Right renal pelvis (tissue), 4 donors: ENCODE measurements at places on chromosomes 7 and 10.

GRCh38 chr7:35658606-35659201, 36.2 kb downstream of the HERPUD2 start:
- no peak for DNase-seq

DNA sequence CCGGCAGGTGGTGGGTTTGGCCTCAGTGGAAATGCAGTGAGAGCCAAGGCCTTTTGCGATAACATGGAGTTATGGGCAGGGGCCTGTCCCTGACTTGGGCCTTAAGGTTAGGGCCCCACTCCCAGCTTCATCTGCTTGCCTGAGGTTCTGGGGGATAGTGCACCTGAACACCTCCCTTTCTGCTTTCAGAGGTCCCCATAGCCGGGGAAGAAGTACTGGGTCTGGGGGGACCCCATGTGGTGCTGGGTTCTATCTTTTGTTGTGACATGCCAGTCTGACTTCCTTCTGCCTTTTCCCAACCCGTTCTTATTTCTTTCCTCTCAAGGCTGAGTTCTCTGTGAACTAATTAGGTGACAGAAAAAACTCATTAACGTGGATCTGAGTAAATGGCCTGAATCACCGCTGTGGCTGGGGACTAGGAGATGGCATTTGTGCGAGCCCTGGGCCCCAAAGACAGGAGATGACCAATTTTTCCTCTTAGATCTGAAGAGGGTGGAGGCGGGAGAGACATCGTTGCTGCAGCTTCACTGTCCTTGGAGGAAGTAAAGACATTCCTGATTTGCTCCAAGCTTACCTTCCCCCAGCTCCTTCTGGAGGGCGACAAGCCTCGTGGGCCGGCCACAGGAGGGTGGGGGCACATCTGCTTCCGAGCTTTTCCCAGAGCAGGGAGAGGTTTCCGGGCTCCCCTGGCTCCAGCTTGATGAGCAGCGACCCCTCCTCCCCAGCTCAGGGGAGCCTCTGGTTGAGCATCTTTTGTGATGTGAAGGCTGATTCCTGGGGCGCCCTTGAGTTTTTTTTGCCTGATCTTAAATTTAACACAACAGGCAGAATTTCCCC, 2.0 kb downstream of the AGAP3 start:
- DNase-seq: no peak

GRCh38 chr7:18200266-18200665, 172.6 kb upstream of the PRPS1L1 start:
- DNase-seq: no peak

DNA sequence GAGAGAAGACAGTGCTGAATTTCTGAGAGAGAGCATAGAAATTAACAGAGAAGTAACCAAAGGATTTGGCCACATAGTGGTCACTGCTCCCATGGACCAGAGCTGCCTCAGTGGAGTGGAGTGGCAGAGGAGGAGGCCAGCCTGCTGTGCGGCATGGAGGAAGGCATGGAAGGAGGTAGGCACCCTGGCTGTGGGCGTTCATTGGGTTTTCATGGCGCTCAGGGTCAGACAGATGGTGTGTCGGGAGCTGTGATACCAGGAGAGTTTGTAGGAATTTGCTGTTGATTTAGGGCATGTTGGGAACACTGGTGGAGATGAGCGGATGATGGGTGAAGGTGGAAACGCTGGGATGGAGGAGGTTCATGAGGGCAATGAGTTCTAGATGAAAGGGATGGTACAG, 78.9 kb upstream of the INSYN2A start:
- no peak for DNase-seq

GRCh38 chr7:117169907-117170306, 153.0 kb downstream of the WNT2 start:
- peak; percentile 16 for DNase-seq
